ENCODE measurements at places on chromosomes 4 and X.

GRCh38 chr4:108036213-108036612, 46.5 kb downstream of the HADH start:
- peak; percentile 57 for DNase-seq

DNA sequence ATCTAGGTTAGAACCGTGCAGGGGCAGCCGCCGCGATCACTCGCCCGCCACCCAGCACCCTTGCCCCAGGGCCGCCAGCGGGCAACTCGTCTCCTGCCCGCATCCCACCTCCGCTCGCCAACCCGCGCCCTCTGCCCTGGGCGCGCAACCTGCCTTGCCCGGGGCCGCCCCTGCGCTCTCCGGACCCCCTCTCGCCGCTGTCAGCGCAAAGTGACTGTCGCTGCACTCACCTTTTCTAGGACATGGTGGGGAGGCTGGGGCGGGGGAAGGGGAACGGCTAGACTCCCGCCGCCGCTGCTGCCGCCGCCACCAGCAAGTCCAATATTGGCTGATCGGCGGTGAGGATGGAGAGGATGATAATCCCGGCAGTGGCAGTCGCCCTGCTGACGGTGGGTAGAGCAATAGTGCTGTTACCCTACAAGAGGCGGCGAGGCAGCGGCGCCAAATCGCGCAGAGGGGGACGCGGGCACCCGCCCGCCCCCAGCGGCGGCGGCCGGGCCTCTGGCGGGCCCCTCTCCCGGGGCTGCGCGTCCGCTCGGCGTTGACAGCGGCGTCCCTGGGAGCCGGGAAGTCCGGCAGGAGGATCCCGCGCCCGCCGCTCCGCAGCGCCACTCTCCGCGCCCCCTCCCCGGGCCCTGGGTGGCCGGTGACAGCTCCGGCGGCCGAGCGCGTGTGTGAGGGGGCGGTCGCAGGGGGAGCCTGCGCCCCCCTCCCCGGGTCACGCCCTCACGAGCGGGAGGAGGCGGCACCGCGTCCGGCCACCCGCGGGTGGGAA, 2.3 kb upstream of the NR3C2 start:
- DNase-seq: peak; percentile 61

- DNase-seq: peak; percentile 21
Observed at GRCh38 chrX:49177338-49177833, 5.7 kb downstream of the PLP2 start.

DNA sequence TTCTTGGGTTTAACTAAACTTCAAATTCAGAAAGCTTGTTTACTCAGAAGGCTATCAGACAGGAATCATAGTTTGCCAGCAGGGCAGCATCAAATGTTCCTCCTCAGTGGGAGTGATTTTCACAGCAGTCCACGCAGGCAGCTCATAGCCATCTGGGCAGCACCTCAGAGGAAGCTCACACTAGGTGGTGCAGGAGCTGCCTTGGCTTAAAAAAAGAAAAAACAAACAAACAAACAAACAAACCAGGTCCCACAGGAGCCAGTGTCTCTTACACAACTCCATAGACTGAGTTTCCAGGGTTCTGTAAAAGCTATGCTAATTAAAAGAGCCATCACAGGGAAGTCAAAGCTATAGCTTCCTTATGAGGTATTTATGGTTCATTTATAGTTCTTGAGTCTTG, 10.5 kb upstream of the KLHL5 start:
- no peak for DNase-seq

DNA sequence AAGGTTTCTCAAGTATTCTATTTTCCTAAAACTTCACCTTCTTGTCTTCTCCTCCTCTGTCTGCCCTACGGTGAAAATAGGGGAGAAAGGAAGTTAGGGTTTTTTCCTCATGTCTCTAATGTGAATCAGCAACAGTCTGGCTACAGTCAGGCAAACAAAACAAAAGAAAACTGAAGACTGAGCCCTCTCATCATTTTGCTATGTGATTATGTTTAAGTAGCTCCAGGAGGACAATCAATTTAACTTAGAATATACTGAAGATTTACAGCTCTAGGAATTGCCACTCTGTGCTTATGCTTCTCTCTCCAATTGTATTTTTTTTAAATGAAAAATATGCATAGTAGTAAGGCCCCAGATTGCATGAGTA, 316.2 kb downstream of the GPAT3 start:
- DNase-seq: no peak

DNA sequence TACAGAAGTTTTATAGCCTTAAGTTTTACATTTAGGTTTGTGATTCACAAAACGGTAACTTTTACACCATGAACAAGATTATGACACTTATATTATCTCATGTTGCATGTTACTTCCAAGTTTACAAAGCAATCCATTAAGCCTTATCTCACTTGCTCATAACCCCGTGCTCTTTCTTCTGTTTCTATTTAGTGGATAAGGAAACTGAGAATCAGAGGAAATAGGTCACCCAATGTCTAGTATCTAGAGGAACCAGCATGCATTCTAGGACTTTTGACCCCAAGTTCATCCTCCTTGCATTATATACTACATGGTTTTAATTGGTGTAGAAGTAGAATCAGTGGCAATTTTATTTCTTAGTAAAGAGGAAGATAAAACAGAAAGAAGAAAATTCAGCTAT, 67.0 kb upstream of the ANXA3 start:
- no peak for DNase-seq

GRCh38 chr4:104330125-104330905, 164.4 kb downstream of the CXXC4 start:
- DNase-seq: no peak

DNA sequence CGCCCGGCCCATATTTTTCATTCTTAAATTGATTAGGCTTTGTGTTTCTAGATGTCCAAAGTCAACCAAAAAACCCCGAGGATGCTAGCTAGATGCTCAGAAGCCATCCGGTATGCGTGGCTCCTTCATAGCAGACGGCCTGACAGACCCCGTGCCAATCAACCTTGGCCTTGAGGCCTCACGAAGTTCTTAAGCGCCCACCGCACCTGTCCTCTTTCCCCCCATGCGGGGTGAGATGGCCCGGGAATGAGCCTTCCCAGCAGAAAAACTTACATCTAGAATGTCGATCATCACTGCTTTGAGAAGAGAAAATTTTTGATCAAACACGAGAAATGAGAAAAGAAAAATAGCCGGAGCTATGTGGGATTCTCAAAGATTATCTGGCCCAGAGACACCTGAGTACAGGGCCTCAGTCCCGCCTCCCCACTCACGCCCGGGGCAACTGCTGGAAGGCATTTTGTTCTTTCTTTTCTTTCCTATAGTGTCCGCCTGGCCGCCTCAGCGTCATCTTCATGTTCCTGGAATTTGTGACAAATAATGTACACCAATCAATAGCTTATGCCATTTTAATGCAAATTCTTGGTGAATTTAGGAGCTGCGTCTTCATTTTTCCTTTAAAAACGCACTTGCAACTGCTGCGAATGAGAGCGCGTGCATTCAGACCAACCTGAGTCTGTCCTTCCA, 1.6 kb upstream of the NAT8L start:
- DNase-seq: no peak

GRCh38 chr4:56247646-56248045, 139.6 kb downstream of the AASDH start:
- DNase-seq: no peak

- DNase-seq: no peak
Observed at GRCh38 chr4:10107111-10108091, 9.2 kb downstream of the WDR1 start.

DNA sequence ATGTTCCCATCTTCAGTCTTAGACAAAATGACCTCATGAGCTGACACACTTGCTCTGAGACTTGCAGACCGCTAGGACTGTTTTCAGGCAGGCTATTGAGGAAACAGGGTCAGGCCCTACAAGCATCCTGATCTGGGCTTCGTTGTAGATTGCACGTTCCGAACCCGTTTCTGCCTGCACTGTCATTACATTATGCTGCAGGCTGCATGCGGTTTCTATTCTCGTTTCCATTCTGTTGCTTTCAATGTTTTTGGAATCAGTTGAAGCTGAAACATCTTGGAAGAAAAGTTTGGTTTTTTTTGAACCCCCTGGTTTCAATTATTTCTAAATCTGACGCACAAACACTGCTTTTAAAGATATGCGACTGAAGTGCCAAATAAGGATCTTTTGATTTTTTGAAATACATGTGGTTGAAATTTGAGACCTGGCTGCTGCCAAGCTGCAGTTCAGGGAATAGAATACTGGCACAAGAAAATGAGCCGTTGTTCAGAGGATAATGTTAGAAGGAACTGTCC, 716.1 kb upstream of the INTU start:
- DNase-seq: no peak

DNA sequence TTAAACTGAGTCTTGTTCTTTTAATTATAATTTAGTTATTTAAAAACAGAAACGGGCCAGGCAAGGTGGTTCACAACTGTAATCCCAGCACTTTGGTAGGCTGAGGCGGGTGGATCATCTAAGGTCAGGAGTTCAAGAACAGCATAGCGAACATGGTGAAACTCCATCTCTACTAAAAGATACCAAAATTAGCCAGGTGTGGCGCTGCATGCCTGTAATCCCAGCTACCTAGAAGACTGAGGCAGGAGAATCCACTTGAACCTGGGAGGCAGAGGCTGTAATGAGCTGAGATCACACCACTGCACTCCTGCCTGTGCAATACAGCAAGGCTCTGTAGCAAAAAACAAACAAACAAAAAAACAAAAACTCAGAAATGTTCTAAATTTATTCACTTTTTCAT, 852.9 kb downstream of the TECRL start:
- DNase-seq: no peak

GRCh38 chr4:55340266-55340665, 5.8 kb upstream of the SRD5A3 start:
- DNase-seq: no peak

Data from CD4-positive, alpha-beta T cell treated with Interferon alpha-2 for 1 hour (primary cell).